ENCODE measurements at places on chromosomes 4 and X.
A peak's percentile ranks its signal among the peaks of the same experiment; 100 is the strongest.

DNA sequence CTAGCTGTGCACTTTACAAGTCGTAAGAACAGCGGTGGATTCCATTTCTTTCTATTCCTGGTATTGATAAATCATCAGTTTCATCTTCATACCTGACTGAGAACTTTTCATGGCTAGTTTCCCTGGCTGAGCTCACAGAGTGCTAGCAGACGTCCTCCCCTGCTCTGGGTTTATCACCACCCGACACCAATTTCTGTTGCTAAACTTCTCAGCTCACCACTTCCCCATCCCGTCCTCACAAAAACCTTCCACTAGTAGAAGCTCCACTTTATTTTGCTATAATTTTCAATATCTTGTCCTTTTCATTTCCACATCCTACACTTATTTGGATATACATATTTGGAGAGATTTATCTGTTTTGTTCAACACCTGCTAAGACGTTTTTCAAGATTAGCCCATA lies 869.4 kb upstream of the FRG1 start:
- no peak for DNase-seq

DNA sequence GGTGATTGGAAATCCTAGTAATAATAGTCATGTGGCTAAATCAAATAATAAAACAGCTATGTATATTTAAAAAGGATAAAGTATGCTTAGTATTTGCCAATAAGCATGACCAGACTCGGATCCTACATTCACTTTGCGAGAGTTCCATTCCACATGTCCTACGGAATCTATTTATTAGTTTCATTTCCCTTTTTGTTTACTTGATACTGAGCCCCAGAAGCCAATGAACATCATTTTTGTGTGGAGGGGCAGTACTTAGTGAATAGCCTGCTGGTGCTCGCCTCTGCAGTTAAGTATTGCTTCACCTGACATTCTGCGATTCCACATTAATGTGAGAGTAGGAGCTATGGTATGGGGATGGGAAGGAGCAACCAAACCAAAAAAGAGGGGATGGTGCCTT lies 58.5 kb upstream of the NAP1L5 start:
- no peak for DNase-seq

- DNase-seq = no peak
Observed at GRCh38 chr4:113835005-113835404, 73.5 kb upstream of the CAMK2D start.

- DNase-seq = no peak
Observed at GRCh38 chr4:115720611-115721010, 607.2 kb upstream of the NDST4 start.

GRCh38 chr4:119304431-119304830 lies 17.5 kb downstream of the FABP2 start:
- DNase-seq = no peak

GRCh38 chr4:81038636-81039350 lies 8.3 kb downstream of the BMP3 start:
- DNase-seq = no peak

GRCh38 chr4:177448850-177449249 lies 6.6 kb upstream of the AGA start:
- no peak for DNase-seq

DNA sequence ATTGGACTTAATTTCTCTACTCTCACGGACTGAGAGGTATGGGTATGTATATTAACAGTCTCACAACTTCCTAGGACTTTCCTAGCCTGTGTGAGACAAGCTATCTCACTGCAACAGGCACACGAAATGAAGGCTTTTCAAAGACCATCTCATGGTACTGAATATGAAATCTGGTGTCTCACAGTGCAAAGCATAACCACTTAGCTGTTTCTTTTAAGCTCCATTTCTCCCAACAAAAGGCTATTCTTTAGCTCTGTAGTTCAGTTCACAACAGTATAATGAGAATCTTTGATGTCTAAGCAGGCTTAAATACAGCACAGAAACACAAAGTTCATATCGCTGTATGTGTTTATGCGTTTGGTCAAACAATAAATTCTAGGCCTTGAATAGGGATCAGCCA lies 116.2 kb upstream of the PCDH18 start:
- no peak for DNase-seq

DNA sequence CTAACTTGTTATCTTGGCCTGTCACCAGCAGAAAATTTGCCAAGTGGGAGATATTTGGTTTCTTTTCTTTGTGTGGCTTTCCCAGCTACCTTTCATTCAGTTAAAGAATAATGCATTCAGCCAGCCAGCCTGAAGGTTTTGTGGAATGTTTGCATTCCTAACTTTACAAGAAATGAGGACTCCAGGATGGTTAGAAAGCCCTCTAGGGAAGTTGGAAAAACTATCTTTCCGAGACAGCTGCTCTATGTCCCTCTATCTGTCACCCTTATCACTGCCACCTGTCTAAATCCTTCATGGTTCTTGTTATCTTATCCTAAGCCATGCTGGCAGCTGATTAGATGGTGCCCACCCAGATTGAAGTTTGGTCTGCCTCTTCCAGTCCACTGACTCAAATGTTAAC lies 384.2 kb downstream of the SH3BGRL start:
- DNase-seq = no peak

DNA sequence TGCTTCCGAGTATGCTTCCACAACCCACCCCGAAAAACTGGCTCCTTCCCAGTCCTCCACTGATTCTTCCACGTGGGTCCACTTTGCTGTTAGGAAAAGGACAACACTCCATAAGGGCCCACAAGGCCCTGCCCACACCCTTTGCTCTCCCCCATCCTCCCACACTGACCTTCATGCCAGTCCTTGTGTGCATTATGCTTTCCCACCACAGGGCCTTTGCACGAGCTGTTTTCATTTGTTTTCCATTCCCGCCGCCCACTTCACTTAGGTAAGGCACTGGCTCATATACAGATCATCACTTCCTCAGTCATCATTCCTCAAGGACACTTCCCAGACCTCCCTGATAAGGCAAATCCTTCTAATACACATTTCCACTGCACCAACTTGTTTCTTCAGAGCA lies 16.8 kb upstream of the SEL1L3 start:
- DNase-seq = no peak

GRCh38 chr4:176308441-176308840 lies 11.3 kb upstream of the SPCS3 start:
- no peak for DNase-seq

DNA sequence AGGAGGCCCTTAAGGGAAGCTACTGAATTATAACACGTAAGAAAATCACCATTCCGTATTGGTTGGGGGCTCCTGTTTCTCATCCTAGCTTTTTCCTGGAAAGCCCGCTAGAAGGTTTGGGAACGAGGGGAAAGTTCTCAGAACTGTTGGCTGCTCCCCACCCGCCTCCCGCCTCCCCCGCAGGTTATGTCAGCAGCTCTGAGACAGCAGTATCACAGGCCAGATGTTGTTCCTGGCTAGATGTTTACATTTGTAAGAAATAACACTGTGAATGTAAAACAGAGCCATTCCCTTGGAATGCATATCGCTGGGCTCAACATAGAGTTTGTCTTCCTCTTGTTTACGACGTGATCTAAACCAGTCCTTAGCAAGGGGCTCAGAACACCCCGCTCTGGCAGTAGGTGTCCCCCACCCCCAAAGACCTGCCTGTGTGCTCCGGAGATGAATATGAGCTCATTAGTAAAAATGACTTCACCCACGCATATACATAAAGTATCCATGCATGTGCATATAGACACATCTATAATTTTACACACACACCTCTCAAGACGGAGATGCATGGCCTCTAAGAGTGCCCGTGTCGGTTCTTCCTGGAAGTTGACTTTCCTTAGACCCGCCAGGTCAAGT lies 6.9 kb upstream of the MSANTD1 start:
- no peak for DNase-seq

DNA sequence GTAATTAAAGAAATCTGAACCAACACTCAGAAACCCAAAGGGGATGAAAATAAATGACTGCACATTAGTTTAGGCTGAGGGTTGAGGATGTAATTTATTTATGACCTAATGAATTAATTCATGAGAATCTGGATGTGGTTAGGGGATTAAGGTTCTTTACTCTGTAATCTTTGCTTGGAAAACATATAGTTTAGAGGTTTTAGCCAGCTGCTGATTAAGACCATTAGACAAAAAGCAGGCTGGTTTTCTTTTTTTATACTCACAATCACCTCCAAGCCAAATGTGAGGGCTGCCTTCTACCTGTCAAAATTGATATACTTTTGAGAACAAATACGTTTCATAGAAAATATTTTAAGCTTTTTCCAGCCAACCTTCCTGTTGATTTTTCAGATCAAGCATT lies 2705.8 kb downstream of the PCDH7 start:
- no peak for DNase-seq

DNA sequence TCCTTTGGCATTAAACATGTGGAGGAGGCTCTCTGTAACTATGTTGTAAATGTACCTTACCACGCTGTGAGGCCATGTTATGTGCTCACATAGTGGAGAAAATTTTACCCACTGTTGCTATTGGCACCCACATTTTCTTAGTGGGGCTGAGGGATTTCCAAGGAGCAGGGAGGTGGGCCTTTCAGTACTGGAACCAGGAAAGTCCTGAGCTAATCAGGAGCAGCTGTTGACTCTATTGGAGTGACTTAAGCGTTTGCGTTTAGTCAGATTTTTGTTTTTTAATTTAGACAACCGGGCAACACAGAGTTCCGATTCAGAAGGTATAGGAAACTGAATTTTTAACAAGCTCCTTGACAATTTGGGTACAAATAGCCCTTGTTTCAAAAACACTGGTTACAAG lies 30.7 kb upstream of the WDR17 start:
- DNase-seq = no peak

DNA sequence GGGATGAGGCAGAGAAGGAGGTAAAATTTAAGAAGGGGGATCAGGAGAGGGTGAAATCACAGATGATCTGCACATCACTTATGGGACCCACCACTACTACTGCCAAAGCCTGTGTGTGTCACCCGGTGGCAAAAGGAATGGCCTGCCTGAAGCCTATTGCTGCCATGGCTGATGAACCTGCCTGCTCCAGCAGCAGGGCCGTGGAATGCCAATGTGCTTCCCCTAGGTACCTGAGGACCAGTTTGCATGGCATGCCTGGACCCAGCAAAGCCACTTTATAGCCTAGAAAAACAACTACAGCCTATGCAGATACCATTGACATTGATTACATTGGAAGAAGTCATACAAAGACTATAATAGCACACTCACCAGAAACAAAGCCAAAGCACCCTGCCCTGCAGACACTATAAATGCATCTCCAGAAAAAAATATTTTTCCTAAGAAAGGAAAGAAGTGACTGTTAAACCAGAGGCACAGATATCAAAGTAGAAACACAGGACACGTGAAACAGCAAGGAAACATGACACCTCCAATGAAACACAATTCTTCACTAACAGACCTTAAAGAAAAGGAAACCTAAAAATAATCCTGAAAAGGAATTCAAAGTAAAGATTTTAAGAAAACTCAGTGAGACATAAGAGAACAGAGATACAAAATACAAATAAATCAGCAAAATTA lies 680.7 kb upstream of the GRID2 start:
- no peak for DNase-seq

DNA sequence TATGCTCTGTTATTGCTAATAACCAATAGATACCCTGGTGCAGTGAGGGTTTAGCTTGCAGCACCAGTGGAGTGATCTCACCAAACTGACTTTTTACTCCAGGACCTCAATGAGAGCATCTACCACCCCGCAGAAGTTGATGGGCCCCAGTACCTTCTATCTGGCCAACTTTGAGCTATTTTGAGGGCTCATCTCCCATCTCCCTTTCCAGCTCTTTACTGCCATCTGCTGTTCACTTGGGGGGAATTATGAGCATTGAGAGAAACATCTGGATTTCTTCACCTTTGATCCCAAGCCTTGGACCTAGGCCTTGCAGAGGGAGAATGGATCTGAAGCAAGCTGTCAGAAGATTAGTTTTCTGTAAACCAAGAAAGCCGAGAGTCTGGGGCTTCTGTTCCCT lies 143.6 kb downstream of the TMEM164 start:
- peak; percentile 42 for DNase-seq

- DNase-seq = no peak
Observed at GRCh38 chr4:80017125-80017854, 55.7 kb downstream of the ANTXR2 start.

DNA sequence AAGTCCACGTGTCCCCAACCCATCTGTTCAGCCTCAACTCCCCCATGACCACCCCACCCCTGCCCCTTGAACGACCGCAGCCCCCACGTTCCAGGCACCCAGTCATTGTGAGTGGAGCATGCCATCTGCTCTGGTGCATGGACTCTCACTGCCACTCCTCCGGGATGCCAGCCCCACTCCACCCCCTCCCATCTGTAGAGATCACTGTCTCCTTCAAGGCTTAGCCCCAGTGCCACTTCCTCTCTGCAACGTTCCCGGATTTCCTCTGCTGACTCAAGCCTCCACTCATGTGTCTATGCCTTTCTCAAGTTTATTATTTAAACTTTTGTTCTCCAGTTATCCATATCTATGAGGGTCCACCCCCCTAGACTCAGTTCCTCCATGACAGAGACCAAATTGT lies 54.0 kb downstream of the MAML3 start:
- peak; percentile 38 for DNase-seq

- DNase-seq = no peak
Observed at GRCh38 chr4:174314770-174315169, 31.1 kb downstream of the CEP44 start.

DNA sequence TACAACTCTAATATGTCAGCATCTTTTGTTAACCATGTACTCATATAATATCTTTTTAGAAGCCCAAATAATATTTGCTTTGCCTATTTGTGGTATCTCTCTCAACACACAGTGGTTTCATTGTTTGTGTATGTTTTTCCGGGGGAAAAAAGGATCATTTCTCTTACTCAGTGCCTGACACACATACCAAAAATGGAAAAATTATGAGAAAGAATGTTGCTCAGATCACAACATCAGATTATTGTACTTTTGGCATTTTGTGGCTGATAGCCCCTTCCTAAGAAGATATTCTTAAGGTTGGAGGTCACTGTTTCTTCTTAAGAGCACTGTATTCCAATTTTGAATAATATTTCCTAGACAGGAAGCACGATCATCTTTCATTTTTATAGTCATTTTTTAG lies 93.6 kb downstream of the PDLIM5 start:
- no peak for DNase-seq

DNA sequence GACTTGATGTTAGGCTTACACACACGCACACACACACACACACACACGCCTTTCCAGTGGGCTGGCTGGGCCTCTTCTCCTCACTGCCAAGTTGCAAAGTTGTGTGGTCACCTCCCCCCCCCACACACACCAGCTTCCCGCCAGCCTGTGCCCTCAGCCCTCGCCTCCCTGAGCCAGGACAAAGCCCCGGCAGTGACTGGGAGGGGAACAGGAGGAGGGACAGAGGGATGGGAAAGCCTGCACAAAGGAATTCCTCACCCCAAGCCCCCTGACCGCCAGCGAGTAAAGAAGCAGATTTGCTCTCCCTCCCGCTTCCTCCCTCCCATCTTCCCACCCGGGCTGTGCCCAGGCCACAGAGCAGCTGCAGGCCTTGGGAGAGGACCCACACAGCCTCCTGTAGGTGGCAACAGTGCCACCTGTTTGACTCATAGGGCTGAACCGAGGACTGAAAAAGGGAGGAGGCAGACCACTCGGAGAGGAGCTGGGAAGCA lies at the start of gene GDPD2:
TSS of gene GDPD2 (plus strand) at position 464 of the 491 bp plus-strand sequence. CDS start 1,671 bp downstream, outside the sequence.
- no peak for DNase-seq

Measured in activated naive CD4-positive, alpha-beta T cell treated with anti-CD3 and anti-CD28 coated beads, Interleukin-2, amount 10 ng/mL, durations not matched to agents 7 days and 5 days (primary cell).